ENCODE measurements at places on chromosomes 6 and 20.

DNA sequence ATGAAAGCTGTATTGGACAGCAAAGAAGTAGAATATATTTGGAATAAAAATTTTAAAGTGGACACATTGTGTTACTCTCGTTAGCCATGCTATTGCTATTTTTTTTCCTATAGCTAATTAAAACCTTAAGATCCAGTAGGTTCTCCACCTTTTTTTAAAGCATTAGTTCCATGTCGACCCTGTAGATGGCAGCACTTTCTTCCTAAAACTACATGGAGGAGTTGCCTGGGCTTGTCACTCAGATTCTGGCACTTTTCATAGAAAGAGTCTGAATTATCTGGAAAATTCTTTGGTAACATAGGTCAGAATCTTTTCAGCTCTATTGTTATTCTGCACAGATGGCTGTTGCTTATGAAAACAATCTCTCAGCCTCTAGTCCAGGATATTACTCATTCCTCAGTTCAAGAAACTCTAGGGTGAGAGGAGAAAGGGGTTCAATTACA is 42.0 kb upstream of the ESR1 start:
- no peak for DNase-seq

DNA sequence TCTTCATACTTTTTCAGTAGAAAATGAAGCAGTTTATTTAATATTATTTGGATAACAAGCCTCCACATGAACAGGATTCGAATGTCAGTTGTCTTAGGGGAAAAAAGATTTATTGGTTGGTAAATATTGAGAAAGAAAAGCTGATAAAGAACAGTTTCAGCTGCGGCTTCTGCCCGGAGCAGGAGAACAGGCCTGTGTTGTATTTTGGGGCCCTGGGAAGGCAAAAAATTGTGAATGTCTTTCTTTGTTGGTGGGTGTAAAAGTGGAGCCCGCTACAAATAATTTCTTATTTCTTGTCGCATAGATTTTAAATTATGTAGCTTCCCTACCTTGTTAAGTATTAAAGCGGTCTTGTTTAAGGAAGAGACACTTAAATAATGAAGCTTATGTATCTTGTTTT is 90.5 kb upstream of the PAX1 start:
- DNase-seq: no peak

DNA sequence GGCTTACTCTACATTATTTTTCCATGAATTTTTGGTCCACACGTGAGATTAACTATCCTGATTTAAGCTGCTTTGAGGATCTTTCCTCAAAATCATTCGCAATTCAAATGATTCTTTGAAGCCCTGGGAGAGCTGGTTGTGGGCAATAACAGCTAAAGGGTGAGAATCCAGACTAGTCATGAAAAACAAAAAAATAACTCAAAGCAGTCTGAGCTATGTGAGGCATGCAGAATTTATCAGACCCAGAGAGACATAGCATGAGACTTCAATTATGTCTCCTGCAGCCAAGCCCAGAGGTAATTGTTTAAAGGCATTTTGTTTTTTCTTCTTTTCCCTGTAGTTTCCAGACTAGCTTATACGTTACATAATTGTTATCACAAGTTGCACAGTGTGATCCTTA is 517.3 kb upstream of the PTCHD4 start:
- no peak for DNase-seq

GRCh38 chr20:16437387-16437996 is 135.8 kb downstream of the KIF16B start:
- DNase-seq: no peak

- DNase-seq: no peak
Measured at GRCh38 chr20:48930878-48931277, 9.4 kb downstream of the ARFGEF2 start.

GRCh38 chr6:111864138-111865048 is 8.9 kb downstream of the FYN start:
- no peak for DNase-seq

DNA sequence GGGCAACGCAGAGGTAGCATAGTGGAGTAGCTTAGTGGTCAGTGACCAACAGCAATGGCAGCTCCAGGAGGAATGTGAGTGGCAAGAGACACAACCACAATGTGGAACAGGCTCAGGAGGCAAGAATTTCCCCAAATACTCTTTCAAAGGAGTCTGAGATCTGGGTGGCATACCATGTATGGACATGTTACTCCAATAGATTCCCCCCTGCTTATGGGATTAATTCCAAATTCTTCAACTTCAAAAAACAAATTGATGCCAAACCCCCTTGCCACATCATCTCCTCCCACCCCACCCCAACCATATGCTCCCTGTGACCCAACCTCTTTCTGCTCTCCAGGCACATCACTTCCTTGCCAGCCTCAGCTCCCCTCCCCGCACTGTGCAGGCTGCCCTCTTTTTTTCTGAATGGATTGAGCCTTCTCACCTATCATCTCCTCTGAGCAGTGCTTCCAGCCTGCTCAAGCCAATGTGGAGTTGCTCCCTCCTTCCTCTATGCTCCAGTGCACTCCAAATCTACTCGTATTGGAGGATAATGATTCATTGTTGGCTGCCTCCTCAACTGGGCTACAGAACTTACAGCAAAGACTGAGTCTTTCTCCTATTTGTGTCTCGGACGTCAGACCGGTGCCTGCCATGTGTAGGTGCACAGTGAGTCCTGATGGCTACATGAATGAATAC is 93.0 kb upstream of the CEP85L start:
- no peak for DNase-seq

DNA sequence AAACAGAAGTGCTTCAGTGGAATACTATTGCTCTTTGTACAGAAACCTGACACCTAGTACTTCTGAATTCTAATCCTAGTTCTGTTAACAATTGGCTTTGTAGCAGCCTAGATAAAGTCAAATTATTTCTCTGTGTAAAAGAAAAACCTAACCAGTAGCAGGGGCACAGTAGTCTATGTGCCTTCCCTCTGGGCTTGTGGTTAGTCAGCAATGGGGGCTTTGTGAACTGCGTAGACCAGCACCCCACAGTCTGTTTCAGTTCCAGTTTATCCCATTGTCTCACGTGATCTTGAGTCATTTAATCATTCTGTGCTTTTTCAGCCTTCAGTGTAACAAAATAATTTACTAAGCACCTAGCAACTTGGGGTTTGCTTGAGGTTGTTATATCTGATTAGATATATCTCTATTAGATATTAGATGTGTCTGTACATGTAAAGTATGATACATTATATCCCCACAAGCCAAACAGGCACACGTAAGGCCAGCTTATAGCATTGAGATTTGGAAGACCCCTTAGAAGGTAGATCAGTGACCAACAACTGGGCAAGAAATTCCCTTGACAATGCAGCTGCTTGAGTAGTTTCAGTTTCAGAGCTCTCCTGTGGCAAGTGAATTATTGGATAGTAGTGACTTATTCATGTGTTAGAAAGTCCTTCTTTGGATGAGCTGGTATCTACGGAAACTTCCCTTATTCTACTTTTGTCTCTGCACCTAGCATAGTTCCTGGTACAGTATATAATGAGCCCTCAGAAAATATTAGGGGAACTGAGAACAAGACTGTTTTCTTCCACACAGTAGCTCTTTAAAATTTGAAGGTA is 27.9 kb upstream of the CCR6 start:
- DNase-seq: no peak

- no peak for DNase-seq
Measured at GRCh38 chr6:45718871-45719270, 296.8 kb downstream of the CLIC5 start.

GRCh38 chr20:23401051-23401450 is 20.2 kb downstream of the NAPB start:
- no peak for DNase-seq

- DNase-seq: no peak
Measured at GRCh38 chr6:137115658-137116057, 57.8 kb downstream of the IL22RA2 start.

GRCh38 chr20:58665606-58666005 is 14.5 kb downstream of the STX16 start:
- no peak for DNase-seq

GRCh38 chr6:155495011-155495768 is 39.6 kb upstream of the NOX3 start:
- DNase-seq: no peak

DNA sequence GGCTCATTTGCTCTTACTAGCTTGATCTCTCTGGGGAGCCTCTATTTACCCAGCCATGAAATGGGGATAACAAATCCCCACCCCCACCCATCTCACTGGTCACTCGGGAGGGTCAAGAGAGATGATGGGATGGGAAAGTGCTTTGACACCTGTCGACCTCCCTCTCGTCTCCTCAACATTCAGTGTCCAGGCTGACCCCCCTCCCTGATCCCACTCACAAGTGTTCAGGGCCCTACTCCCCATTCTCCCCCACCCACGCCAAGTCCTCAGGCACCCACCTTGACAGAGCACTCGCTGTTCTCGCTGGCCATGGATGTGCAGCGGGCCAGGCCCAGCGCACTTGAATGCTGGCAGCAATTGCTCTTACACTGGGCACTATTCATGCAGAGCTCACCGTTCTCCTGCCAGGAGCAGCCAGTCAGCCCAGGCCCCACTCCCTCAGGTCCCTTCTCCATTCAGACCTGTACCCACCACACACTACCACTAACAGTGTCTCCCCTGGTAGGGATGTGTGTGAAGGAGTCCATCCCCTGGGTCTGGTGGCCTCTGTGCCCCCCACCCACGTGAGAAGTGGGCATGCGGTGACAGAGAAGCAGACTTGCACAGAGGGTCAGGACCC is 1.6 kb downstream of the CLPS start:
- DNase-seq: no peak

DNA sequence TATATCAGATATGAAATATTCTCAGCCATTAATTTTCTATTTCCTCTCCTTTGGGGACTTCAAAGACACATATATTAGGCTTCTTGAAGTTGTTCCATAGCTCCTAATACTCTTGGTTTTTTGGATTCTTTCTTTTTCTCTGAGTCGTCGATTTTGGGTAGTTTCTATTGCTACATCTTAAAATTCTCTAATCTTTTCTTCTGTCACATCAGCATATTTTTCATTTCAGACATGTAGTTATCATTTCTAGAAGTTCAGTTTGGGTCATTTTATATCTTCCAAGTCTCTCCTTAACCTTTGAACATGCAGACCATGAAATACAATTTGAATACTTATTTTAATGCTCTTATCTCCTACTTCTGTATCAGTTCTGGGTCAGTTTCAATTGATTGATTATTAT is 38.9 kb upstream of the SCRT2 start:
- no peak for DNase-seq

Measured in activated T-helper 1 cell treated with Interleukin-2 at 50 U/mL for 16 hours (primary cell).